ENCODE measurements at places on chromosomes 12 and 14. TPM values are rescaled to one million over a fixed set of nuclear protein-coding genes. Genes with fewer than 3 reads are reported as not detected.

GRCh38 chr14:90999299-90999698 lies 61.1 kb downstream of the RPS6KA5 start:
- DNase-seq: no peak

- no peak for DNase-seq
Observed at GRCh38 chr14:104550340-104550860, 29.2 kb upstream of the C14orf180 start.

DNA sequence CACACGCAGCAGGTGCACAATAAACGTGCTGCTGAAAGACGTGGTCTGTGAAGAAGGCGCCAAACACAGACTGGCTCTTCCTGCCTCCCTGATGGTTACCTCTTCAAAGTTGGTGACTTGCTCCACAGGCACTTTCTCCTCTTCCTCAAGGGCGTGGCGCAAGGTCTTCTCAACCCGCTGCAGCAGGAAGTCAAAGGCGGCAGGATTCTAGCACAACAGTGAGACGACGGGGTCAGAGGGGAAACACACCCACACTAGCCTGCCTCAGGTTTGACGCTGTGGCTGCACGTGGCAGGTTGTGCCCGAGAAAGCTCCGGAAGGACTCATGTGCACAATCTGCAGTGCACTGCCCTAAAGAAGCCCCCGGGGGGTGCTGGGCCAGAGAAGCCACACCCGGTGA lies 15.0 kb downstream of the POLE start:
- no peak for DNase-seq

DNA sequence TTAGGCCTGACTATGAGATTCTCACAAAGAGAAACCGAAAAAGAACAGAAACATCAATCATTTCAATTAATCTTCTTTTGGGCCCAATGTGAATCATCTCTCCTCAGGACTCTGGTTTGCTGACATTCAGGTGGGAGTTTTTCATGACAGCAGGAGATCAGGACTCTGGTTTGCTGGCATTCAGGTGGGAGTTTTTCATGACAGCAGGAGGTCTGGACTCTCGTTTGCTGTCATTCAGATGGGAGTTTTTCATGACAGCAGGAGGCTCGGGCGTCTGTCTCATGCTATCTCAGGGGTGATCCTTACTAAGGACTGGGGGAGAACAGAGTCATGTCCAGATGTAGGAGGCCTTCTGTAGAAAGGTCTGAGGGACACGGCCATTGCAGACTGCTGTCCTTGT lies 40.1 kb upstream of the PARP11 start:
- no peak for DNase-seq

DNA sequence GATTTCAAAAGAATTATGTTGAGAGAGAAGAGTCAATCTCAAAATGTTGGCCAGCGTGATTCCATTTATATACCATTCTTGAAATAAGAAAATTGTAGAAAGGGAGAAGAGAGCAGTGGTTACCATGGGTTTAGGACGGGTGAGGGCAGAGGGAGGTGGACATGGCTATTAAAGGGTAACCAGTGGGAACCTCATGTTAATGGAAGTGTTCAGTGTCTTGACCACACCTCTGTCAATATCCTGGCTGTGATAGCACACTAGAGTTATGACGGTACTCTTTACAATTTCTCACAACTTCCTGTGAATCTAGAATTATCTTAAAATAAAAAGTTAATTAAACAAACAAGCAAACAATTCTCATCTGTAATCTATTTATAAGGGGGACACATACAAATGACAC lies 821.2 kb downstream of the VRK1 start:
- DNase-seq: no peak

GRCh38 chr12:29350080-29350479 lies 30.9 kb downstream of the ERGIC2 start:
- DNase-seq: no peak

Gene SLC41A2
- total RNA-seq: 10.2 TPM

All from HT1080 (cell line).